Activated CD4-positive, alpha-beta T cell treated with anti-CD3 and anti-CD28 coated beads for 1 hour (primary cell): ENCODE measurements at places on chromosomes 5 and 9.

- no peak for DNase-seq
Measured at GRCh38 chr5:181005791-181006190, 17.1 kb downstream of the BTNL3 start.

- no peak for DNase-seq
Measured at GRCh38 chr9:109588415-109588814, 90.3 kb upstream of the PTPN3 start.

DNA sequence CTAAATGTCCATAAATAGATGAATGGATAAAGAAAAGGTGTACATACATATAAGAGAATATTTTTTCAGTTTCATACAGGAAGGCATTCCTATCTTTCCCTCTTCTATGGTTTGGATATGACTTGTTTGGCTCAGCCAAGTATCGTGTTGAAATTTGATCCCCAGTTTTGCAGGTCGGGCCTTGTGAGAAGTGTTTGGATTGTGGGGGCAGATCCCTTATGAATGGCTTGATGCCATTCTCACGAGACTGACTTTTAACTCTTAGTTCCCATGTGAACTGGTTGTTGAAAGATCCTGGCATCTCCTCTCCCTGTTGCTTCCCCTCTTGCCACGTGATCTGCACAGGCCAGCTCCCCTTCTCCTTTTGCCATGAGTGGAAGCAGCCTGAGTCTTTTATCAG, 421.1 kb upstream of the FTMT start:
- no peak for DNase-seq

DNA sequence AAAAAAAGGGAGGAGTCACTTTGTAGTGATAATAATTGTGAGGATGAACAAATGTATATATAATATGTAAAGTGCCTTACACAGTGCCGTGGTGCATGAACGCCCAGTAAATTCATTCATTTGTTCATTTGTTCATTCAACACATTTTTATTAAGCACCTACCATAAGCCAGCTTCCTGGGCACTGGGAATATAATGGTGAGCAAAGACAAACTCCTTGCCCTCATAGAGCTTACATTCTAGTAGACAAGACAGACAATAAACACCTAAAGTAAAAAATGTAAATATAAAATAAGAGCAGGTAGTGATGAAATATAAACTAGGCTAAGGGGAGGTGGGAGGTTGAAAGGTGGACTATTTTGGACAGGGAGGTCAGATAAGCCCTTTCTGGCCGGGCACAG, 32.0 kb downstream of the SPRY4 start:
- DNase-seq, result no peak

GRCh38 chr5:131441184-131441583, 177.3 kb downstream of the CDC42SE2 start:
- DNase-seq, result no peak

- no peak for DNase-seq
Measured at GRCh38 chr9:91245431-91246313, 116.0 kb downstream of the AUH start.
